Mesangial cell (primary cell): ENCODE measurements at places on chromosomes 13 and 19. TPM values are rescaled to one million over a fixed set of nuclear protein-coding genes. Genes with fewer than 3 reads are reported as not detected.

The ATP8B3 gene
- total RNA-seq, result 5.4 and 5.6 TPM in 2 replicates

The VSTM2B gene
- not detected in 2 replicates for total RNA-seq

The HCST gene
- 0.38 TPM in 1 of 2 replicates, not detected in the other for total RNA-seq

The TEX26 gene
- total RNA-seq, result not detected in 2 replicates

The CRLF1 gene
- total RNA-seq, result 0.65 and 2.5 TPM in 2 replicates

The C19orf81 gene
- 0.89 TPM in 1 of 2 replicates, not detected in the other for total RNA-seq

The ZNF540 gene
- 0.16 and 0.76 TPM in 2 replicates for total RNA-seq

The ADGRE3 gene
- total RNA-seq, result not detected in 2 replicates

The HOOK2 gene
- total RNA-seq, result 7.3 and 13.2 TPM in 2 replicates

The MED26 gene
- 5.5 and 9.5 TPM in 2 replicates for total RNA-seq

The OXGR1 gene
- total RNA-seq, result 0.16 and 0.51 TPM in 2 replicates

The LACC1 gene
- 1.8 and 2.7 TPM in 2 replicates for total RNA-seq

The NCCRP1 gene
- 0.25 TPM in 1 of 2 replicates, not detected in the other for total RNA-seq

The ACTMAP gene
- total RNA-seq, result 3.4 and 12.2 TPM in 2 replicates
